ENCODE measurements at places on chromosomes 4 and X.
A peak's percentile ranks its signal among the peaks of the same experiment; 100 is the strongest.

GRCh38 chr4:190014771-190015537 lies 12.1 kb downstream of the FRG2 start:
- DNase-seq: no peak

GRCh38 chr4:71830497-71831190 lies 46.8 kb upstream of the GC start:
- DNase-seq: no peak

- DNase-seq: no peak
Observed at GRCh38 chr4:183354219-183354618, 32.0 kb upstream of the CLDN24 start.

GRCh38 chr4:20520901-20521300 lies 179.4 kb upstream of the PACRGL start:
- DNase-seq: no peak

- DNase-seq: no peak
Observed at GRCh38 chrX:7586126-7586525, 256.8 kb upstream of the VCX start.

DNA sequence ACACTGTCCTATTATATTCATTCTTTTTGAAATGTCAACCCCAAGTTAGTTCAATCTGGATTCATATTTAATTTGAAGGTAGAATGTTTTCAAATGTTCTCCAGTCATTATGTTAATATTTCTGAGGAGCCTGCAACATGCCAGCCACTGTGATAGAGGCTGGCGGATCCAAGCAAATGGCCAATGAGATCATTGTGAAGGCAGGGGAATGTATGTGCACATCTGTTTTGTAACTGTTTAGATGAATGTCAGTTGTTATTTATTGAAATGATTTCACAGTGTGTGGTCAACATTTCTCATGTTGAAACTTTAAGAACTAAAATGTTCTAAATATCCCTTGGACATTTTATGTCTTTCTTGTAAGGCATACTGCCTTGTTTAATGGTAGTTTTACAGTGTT lies 1.6 kb downstream of the CXCL1 start:
- DNase-seq: no peak

DNA sequence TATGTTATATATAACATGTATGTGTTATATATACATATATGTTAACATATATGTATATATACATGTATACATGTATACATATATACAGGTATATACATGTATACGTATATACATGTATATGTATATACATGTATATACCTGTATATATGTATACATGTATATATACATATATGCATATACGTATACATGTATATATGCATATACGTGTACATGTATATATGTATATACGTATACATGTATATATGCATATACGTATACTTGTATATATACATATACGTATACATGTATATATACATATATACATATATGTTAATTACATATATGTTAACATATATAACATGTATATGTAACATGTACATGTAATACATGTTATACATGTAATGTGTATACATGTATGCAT lies 1077.3 kb upstream of the ADGRL3 start:
- DNase-seq: no peak

GRCh38 chr4:47432749-47433148 lies 30.8 kb downstream of the COMMD8 start:
- DNase-seq: no peak

- no peak for DNase-seq
Observed at GRCh38 chr4:99633772-99634171, 23.9 kb downstream of the C4orf54 start.

DNA sequence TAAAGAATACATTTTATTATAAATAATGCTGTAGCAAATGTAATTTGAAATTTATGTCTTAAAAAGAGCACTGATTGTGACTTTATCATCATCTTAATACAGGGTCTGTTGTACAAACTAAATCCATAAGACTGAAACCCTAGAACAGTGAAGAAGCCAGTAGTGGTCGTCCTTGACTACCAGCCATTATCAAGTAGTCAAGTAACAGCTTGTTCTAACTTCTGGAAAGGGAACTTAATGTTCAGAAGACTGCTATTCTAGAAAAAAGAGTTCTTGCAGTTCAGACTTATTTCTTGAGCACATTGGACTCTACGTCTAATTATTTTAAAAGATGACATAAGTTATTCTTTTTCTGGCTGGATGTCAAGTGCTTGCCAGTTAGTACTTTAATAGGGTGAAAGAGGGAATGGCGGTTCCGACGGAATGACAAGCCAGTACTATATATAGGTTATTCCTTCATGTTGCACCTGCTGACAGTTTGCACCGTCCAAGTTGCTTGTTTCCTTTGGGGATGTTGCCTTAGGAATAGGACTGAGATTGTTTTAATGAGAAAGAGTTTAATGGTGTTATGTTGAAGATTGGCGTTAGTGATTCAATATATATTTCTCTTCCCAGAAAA lies 109.9 kb downstream of the RAPGEF2 start:
- DNase-seq: no peak

GRCh38 chr4:184386271-184386781 lies 88.0 kb downstream of the IRF2 start:
- DNase-seq: no peak

DNA sequence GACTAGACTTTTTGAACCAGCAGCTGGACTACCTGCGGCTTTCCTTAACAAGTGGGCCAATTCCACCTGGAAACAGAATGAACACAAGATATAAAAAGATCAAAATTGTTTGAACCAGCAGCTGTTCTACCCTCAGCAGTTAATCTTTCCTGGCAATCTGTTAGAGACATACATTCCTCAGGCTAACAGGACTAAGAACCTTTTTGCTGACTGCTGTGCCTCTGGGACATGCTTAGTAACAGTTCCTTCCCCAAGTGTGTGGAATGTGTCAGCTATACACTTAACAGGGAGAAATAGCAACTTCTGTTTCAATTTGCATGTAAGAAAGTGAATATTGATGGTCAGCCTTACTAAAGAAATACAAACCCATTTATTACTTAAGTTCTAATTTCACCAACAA lies 554.4 kb downstream of the ARAP2 start:
- no peak for DNase-seq

- no peak for DNase-seq
Observed at GRCh38 chr4:155734065-155734464, 24.8 kb upstream of the GUCY1B1 start.

DNA sequence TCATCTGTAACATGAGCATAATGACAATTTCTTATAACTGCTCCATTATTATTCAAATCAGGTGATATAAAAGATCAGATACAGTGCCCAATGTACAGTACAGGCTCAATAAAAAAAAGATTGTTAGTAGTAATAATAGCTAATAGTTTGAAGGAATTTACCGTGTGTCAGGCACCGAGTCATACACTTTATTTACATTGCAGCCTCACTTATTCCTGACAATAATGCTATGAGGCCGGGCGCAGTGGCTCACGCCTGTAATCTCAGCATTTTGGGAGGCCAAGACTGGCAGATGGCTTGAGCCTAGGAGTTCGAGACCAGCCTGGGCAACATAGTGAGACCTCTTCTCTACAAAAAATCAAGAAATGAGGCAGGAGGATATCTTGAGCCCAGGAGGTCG lies 10.1 kb upstream of the MAP7D3 start:
- DNase-seq: no peak

- DNase-seq: no peak
Observed at GRCh38 chr4:119788349-119789266, 160.0 kb upstream of the PDE5A start.

- DNase-seq: no peak
Observed at GRCh38 chr4:95524729-95525128, 24.0 kb downstream of the UNC5C start.

DNA sequence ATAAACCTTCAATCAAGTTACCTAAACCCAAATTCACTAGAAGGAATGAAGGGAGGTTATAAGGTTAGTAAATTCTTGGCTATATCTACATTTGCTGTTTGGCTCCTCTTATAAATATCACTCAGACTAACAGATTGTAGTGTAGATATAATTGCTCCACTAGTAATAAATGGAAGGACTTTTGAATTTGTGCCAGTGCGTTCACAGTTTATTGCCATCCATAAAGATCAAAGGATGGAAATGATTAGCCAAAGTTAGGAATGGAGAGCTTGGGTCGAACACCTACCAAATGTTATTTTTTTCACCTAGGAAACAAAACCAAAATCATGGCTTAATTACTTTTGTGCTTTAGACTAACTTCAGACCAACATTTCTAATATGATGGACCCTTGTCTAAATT lies 9.2 kb downstream of the DTHD1 start:
- no peak for DNase-seq

GRCh38 chr4:109576462-109576861 lies 16.4 kb downstream of the MCUB start:
- no peak for DNase-seq

DNA sequence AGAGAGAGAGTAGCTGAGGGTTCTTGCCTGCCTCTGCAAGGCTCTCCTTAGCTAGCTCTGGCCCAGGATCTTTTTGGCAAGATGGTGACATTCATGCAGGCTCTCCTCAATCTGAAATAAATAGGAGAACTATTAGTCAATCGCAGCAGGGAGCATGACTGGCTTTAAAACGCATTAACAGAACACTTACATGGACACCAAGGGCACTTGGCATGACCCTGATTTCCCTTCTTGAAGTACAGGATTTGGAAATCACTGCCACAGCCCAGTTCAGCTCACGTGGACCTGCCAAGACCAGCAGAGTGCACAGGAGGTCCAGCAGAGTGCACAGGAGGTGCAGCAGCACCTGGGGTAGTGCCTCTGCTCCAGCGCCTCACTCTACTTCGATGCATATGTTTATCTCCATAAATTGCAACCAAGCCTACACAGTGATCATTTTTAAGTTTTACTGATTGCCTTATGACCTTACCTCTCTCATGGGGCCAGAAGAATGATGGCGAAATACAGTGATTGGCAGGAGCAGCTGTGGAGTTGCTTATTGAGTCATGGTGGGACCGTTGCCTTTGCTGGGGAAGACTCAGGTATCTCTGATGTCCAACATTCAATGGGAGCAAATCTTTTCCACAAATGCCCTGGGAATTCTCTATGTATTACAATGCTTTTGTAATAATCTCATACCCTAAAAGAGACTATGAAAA lies 122.4 kb downstream of the SYNPO2 start:
- DNase-seq: no peak

DNA sequence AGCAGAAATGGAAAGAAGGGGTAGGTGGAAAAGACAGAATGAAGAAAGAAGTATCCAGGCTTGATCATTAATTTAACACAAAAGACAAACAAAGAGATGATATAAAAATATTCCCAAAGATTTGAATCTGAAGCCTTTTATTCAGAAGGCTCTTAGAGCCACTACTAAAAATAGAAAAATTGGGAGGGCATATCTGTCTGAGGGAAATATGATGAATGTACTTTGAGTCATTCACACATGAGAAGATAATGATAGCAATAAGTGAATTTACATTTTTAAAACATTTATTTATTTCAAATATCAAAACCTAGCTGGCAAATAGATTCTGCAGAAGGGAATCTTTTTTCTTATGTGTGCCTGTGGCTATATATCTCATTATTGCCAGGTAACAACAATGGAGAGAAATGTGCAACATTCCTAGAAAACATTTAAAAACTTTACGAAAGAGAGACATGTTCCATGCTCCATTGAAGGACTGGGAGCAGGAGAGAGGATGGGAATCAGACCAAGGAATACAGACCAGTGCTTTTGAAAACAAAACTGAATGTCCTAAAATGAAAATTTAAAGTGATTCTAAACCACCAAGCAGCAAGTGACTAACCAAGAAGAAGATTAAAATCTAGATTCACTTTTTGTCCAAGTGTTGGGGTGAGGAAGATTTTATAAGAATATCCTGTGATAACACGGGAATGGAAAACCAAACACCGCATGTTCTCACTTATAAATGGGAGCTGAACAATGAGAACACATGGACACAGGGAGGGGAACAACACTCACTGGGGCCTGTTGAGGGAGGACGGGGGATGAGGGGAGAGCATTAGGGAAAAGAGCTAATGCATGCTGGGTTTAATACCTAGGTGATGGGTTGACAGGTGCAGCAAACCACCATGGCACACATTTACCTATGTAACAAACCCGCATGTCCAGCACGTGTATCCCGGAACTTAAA lies 41.2 kb downstream of the ANXA5 start:
- DNase-seq: no peak

DNA sequence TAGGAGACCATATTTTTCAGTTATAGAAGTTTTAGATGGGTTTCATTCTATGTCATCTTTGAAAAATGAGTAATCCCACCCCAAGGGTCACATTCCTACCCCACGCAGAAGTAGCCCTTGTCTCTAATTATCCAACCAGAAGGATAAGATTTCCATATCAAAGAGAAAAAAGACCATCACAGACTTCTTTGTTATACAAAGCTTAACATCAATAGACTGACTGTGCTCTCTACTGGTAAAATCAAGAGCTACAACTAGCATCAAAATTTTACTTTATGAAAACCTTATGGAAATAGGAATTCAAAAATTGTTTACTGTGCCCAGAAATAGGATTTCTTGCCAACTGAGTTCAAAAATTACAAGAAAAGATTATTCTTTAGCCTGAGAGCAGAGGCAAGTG lies 24.9 kb downstream of the TNMD start:
- no peak for DNase-seq

GRCh38 chr4:168183717-168184571 lies 91.6 kb downstream of the ANXA10 start:
- no peak for DNase-seq

- no peak for DNase-seq
Observed at GRCh38 chr4:34280131-34280530, 1964.2 kb downstream of the ARAP2 start.

DNA sequence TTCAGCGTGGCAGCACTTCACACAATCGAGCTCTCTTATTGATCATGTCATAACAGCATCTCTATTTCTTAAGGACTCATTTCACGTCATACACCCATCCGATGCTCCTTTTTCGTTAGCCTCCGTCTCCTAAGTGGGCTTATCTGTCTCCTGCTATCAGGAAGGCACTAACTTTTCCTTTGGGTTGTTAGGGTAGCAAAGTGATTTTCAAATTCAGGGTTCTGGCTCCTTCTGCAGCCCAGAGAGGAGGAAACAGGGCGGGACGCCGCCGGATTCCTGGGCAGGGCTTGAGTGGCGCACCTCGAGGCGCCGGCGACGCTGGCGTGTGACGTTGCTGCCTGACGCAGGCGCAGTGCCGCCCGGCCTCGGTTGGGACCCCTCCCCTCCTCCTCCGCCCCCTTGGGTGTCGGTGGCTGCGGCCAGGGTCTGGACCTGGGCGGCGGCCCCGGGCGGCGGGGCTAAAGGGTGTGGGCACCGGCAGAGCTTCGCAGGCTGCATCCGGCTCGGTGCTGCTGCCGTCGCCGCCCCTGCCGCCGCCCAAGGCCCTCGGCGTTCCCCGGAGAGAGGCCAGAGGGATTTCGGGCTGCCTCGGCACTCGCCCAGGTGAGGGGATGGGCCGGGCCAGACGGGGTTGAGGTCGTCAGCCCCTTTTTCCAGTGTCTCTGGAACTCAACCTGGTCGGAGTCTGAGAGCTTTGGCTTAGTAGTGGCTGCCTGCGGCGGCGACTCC lies at the start of gene BLTP1:
Gene BLTP1 (plus strand): TSS at position 350 of the 729 bp plus-strand sequence. CDS start 18,317 bp downstream, outside the sequence.
- peak; percentile 73 for DNase-seq

- DNase-seq: no peak
Observed at GRCh38 chrX:28966331-28966730, 379.1 kb downstream of the IL1RAPL1 start.

- DNase-seq: no peak
Observed at GRCh38 chrX:134679221-134679620, 20.9 kb upstream of the PLAC1 start.

- DNase-seq: no peak
Observed at GRCh38 chrX:126064901-126065541, 101.1 kb downstream of the DCAF12L2 start.

Measured in activated CD4-positive, CD25-positive, alpha-beta regulatory T cell (primary cell).